ENCODE measurements at places on chromosomes 5 and 9.

- peak; percentile 80 for DNase-seq
These were observed 7.2 kb upstream of the KLHL3 start for GRCh38 chr5:137743031-137743640.

- DNase-seq, result peak; percentile 8
These were observed 18.6 kb upstream of the SPATA31D1 start for GRCh38 chr9:81969971-81970370.

DNA sequence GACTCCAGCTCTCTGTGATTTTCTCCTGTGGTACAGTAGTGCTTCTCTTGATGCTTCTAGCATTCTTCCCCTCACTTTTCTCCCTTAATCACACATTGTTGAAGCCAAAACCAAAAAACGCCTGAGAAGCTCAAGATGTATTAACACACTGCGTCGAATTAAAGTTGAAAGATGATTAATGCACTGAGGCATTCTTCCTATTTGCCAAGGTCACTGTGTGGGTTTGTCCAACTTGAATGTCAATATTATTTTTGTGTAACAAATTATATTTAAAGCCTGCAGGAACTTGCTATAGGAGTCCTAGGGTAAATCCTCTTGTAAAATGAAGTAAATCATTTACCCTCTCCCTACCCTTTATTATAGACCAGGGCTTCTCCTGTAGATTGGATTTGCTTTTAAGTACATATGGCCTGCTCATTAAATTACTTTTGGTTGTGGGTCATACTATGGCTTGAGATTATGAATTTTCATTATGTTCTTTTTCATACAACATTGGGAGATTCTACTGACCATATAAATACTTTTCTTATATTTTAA is 68.1 kb downstream of the GDA start:
- no peak for DNase-seq

DNA sequence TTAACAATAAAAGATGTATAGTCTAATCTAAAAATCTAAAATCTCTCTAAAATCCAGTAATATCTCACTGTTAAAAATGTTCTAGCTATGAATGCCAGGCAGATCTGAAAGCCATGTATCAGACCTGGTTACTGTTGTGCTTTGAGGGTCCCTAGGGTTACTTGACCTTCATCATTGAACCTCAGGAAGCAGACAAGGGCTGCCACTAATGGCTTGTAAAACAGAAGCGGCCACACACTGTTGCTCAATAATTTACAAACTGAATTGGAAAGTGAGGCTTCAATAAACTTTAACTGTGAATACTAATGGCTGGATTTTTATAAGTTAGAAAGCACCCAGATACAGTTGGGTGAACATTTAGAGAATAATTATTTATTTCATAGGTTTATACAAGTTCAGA is 198.0 kb upstream of the RPS23 start:
- DNase-seq, result no peak

GRCh38 chr5:4703931-4704458 is 436.1 kb upstream of the ADAMTS16 start:
- DNase-seq, result no peak

DNA sequence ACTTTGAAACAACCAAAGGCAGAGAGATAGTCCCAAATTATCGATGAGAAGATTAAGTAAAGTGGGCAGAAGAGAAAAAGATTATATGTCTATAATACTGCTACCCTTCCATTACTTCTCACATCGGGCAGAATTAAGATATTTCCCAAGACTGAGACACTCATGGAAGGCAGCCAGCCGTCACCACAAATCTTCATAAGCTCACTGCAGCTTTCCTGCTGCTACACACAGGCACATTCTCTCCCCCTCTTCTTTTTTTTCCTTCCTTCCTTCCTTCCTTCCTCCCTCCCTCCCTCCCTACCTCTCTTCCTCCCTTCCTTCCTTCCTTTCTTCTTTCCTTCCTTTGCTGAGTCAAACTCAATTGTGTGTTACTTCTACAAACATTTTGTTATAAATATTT is 58.7 kb upstream of the SPATA31C2 start:
- peak; percentile 78 for DNase-seq

- peak; percentile 22 for DNase-seq
These were observed 77.7 kb downstream of the RGS3 start for GRCh38 chr9:113541019-113541900.

DNA sequence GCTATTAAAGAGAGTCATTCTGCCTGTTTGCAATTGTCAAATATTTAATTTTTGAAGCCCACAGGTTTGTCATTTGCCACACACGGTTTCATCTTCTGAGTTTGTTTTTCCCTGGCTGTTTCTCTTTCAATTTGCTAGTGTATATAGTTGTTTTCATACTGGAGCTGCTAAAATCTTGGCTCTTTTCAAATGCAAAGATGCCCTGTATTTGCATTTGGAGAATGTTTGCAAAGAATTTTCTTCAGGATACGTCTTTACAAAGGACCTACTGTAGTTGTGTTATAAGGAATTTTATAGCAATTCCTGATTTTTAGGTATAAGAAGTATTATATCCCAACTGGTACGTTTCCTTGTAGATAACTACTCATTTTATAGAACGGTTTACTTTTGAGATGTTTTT is 48.0 kb downstream of the IZUMO3 start:
- no peak for DNase-seq

- DNase-seq, result peak; percentile 92
These were observed 90.9 kb upstream of the BOD1 start for GRCh38 chr5:173707392-173707791.

DNA sequence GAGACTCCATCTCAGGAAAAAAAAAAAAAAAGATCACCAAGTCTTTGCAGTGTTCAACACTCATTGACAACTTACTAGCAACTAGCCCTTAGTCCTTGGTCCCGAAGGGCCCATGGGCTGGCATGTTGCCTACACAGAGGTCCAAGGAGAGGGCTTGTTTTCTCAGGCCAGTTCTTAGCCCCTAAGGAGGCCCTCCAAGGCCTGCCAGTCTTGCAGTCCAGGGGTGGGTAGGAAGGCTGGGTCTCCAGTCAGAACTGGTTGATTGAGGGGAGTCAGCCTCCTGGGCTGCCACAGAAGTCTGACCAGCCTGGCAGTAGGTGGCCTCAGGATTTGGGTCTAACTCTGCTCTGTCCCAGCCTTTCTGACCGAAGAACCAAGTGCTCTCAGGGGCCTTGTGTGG is 32.7 kb downstream of the IER5L start:
- DNase-seq, result peak; percentile 65

DNA sequence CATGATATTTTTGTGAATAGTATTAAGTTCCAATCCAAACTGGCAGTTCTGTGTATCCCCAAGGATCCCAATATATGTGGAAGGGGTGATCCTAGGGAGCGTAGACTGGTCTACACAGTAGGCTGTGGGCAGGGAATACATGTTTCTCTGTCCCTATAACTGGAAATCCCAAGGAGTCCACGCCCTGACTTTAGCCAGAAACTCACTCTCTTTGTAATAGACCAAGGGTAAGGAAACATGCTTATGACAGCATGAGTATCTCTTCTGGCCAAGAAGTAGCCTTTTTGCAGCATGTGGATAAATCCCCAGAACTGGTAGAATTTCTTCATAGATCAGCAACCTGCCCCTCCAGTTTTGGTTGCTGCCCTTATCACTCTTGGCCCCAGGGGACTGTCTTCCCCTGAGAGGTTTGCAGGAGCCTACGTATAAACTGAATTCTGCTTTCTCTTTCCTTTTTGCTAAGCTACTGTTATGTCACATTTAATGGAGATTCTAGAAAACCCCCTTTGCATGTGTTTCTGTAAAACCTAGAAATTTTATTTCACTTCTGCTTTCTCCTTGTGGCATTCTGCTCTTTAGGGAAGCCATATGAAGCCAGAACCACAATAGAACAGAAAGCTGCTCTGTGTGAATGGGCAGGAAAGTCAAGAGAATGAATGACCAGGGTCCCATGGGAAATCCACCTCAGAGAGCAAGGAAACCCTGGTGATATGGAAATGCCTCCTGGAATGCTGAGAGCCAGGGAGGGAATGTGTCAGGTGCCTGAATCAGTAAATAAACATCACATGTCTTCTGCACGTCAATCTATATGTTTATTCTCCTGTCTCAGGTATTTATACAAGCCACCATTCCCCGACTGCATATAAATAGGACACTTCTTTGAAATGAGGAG is 3.5 kb downstream of the IFNA2 start:
- DNase-seq, result no peak

GRCh38 chr9:4417578-4418325 is 72.5 kb upstream of the SLC1A1 start:
- DNase-seq, result peak; percentile 47

GRCh38 chr9:113516840-113517577 is 53.5 kb downstream of the RGS3 start:
- DNase-seq, result no peak

DNA sequence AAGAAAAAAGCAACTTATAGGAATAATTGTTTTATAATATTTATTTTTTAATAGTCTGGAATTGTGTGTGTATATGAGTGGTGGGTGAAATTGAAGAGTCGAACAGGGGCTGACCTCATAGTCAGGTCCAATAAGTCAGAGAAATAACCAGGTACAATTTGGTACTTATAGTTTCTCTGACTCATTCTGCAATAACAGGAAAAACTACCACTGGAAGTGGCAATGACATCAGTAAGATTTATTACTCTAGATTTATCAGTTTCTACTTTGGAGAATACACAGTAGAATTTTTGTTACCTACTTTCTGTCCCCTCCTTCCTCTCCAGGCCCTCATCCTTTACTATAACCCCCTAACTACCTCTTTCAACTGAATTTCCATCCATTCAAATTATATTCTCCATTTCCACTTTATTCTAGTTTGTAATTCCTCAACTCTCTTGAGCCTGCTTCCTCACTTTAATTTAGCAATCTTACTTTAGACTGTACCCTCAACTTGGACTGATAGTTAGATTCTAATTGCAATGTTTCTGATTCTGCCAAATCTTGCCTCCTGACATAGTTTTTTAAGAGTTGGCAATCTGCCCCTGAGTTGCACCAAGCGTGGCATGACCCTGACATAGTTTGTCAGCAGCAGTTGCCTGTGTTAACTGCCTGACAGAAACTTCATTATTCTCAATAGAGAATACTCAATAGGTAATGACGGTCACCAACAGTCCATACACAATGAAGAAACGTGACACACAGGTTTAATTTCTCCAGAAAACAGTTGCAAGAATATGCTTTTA is 475.3 kb upstream of the RIOK2 start:
- no peak for DNase-seq

GRCh38 chr5:160545832-160546231 is 124.2 kb downstream of the PTTG1 start:
- DNase-seq, result no peak

DNA sequence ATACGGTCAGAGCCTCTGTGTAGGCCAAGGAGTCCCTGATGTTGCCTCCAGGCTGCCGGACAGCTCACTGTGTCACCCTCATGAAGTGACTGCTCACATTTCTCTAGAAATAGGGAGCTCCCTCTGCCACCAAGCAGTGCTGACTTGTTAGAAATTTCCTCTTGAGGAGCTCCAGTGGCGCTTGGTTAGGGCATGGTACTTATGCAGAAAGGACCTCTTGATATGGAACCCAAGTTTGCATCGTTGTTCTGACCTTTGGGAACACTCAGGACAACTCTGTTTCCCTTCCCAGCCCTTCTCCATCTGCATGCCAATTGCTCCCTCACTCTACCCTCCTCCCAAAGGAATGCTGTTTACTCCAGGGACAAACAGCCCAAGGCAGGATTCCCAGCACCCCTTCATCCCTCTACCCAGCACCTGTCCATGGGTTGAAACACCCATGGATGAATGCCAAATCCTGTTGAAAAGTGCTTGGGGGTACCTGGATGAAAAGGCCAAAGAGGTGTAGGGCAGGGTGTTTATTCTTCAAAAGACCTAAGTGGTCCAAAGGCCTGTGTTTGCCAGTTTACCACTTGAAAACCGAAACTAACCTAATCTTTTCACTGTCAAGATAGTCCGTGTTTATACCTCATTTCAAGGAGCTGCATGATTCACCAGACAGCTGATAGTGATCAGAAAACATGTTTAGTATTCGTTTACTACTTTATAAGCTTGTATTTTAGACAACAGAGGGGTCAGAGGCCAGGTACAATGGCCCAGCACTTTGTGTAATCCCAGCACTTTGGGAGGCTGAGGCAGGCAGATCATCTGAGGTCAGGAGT is 51.1 kb downstream of the KLF4 start:
- no peak for DNase-seq

GRCh38 chr9:13083963-13084528 is 195.4 kb downstream of the MPDZ start:
- peak; percentile 74 for DNase-seq

DNA sequence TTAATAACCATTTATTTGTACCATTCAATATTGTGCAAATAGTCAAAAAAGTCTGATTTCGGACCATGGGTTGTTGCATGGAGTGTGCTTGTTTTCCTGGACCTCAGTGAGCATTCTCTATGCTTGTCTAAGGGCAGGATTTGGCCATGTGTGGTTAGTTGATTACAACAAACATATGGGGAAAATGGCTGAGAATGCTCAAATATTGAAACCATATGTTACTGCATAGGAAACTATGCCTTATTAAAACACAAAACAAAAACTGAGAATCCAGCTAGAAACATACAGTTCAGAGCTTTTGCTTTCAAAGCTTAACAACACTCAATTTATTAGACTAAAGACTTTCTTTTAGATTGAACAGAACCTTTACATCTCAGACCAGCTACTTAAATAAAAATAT is 928.3 kb downstream of the NR2F1-AS1 start:
- peak; percentile 79 for DNase-seq

- peak; percentile 90 for DNase-seq
These were observed 16.0 kb upstream of the ZCCHC7 start for GRCh38 chr9:37104183-37104889.

DNA sequence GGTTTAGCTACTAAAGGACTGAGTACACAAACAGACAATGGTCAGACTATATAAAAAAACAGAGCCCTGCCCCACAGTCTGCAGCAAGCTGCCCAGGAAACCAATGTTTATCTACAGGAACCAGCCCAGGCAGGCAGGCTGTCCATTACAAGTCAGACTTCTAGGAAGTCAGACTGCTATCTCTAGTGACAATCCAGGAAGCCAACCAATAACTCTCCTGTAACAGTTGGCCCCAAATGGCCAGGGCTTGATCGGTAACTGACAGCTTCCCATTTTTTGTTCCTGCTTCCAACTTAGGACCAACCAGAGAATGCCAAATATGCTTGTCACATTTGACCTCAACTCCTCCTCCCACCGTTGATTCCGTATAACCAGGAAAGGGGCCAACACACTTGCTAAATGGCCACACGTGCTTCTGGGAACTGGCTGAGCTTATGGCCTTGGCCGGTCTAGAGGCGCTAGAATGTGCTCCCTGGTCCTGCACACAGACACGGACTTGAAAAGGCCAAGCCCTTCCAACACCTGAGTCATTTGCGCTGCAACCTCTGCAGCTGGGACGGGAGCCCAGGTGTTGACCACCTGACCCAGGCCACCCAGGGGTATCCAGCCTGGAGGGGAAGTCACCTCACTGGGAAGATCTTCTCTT is 79.6 kb upstream of the CDK20 start:
- no peak for DNase-seq

- no peak for DNase-seq
These were observed 102.6 kb downstream of the RGS3 start for GRCh38 chr9:113566016-113566711.

- no peak for DNase-seq
These were observed 12.6 kb upstream of the SLC12A7 start for GRCh38 chr5:1124205-1125029.

- DNase-seq, result no peak
These were observed 10.2 kb upstream of the GABRP start for GRCh38 chr5:170773024-170773985.

- DNase-seq, result no peak
These were observed 14.3 kb downstream of the VCAN start for GRCh38 chr5:83485842-83486241.

- no peak for DNase-seq
These were observed 49.0 kb downstream of the C5orf15 start for GRCh38 chr5:133919148-133920136.

GRCh38 chr5:119655061-119655460 is 25.7 kb downstream of the FAM170A start:
- peak; percentile 57 for DNase-seq
